ENCODE measurements at places on chromosomes 1 and 21. TPM values are rescaled to one million over a fixed set of nuclear protein-coding genes. Genes with fewer than 3 reads are reported as not detected.
A peak's percentile ranks its signal among the peaks of the same experiment; 100 is the strongest.

The NTRK1 gene
- 1.2 TPM for polyA plus RNA-seq

- DNase-seq = no peak
These were observed 59.5 kb downstream of the KCNK1 start for GRCh38 chr1:233673261-233673946.

DNA sequence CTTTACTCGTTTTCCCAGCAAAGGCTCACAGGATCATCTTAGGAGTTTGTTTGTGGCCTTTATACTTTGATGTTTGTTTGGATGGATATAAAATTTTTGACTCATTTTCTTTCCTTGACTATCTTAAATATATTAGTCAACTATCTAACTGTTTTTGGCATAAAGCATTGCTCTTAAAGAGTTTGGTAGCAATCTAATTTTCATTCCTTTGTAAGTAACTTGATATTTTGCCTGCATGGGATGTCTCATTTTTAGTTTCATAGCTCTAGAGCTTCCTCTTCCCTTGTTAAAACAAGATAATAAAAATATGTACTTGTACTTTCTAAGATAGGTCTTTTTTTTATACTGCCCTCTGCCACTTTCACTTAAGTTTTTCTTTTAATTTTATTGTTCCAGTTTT is 161.9 kb downstream of the MAGI3 start:
- no peak for DNase-seq

The ACKR1 gene
- polyA plus RNA-seq = 0.33 TPM

The VWA1 gene
- polyA plus RNA-seq = 36.0 TPM

DNA sequence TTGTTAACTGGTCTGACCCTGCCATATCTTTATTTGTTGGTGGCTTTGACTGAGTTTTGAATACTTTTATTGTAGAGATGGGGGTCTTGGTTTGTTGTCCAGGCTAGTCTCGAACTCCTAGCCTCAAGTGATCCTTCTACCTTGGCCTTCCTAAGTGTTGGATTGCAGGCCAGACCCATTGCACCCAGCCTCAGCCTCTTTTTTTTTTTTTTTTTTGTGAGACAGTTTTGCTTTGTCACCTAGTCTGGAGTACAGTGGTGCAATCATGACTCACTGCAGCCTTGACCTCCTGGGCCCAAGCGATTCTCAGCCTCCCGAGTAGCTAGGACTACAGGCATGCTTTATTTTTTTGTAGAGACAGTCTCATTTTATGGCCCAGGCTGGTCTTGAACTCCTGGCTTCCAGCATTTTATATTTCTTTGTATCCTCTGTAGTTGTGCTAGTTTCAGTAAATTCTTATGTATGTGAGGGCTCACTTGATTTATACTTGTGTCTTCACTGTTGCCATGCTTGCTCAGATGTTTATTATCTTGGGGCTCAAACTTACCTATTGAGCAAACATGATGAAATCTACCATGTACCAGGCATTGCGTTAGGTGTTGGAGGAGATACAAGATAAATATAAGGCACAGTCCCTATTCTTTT is 24.1 kb downstream of the THRAP3 start:
- no peak for DNase-seq

DNA sequence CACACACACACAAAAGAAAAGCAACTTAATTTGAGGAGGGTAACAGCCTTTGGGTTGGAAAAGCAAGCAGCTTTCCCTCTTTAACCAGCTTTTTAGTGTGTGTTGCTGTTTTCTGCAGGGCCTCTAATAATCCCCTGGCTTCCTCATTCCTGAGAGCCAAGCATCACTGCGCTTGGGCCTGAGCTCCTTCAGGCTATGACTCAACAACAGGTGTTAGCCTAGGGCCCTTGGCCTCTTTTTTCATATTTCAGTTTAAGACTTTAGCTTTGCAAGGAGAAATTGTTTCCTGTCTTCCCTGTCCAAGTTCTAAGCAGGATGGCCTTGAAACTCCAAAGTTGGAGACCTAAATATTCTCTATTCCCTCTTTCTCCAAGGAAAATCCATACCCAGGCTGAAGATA is 26.2 kb upstream of the SNX27 start:
- DNase-seq = peak; percentile 14

All from left kidney (tissue), 8 donors.